Foreskin fibroblast (primary cell): ENCODE measurements at places on chromosomes 1 and 21.

GRCh38 chr1:66393586-66394287, 140.2 kb upstream of the SGIP1 start:
- no peak for DNase-seq

- DNase-seq: peak; percentile 16
Measured at GRCh38 chr1:56374026-56374974, 205.1 kb downstream of the PLPP3 start.

DNA sequence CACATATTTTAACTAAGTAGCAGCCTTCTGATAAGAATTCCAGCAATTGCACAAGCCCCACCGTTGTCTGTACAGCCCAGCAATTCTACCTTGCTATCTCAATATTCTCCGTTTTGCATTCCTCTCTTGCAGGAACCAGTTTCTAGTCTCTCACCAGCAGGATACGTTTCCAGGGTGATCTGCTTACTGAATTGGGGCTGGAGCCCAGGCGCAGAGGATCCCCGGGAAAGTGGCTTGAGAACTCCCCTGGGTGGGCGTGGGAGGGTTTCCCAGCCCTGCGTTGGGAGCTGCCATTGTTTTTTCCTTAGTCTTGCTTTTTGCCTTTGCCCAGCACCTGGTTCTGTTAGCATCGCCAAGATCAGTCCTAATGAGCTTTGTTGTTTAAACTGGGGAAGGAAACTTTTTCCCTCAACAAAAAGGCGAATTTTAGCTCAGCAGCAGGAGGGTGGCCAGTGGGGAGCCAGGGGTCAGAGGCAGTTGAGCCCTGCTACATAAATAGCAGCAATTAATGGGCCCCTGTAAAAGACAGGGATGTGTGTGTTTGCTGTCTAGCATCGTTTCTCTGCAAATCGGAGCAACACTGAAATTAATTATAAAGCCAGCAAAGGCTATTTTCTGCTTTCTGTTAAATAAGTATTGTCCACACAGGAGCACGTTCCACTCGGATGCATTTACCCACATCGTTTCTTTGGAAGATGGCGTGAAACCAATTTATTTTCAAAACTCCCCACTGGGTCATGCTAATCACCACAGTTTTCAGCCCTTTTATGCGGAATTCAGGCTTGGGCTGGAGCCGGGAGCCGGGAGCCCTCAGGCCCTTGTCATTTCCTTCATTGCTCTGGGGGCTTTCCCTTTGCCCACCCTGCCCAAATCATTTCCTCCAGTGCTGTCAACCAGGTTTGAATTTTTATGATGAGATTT, 36.6 kb downstream of the HUNK start:
- DNase-seq: no peak

DNA sequence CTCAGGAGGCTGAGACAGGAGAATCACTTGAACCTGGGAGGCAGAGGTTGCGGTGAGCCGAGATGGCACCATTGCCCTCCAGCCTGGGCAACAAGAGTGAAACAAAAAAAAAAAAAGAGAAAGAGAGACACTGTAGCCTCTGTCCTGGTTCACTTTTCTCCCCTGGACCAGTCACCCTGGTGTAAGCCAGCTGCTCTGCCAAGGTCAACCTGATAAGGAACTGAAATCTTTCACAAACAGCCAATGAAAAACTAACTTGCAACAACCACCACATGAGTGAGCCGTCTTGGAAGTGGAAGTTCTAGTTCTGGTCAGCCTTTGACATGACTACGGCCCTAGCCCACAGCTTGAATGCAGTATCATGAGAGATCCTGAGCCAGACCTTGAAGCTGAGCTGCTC, 36.8 kb upstream of the CXADR start:
- DNase-seq: no peak

- DNase-seq: peak; percentile 51
Measured at GRCh38 chr21:45080639-45081414, 6.4 kb downstream of the ADARB1 start.

GRCh38 chr1:145999321-146000024, 3.1 kb upstream of the TXNIP start:
- no peak for DNase-seq

DNA sequence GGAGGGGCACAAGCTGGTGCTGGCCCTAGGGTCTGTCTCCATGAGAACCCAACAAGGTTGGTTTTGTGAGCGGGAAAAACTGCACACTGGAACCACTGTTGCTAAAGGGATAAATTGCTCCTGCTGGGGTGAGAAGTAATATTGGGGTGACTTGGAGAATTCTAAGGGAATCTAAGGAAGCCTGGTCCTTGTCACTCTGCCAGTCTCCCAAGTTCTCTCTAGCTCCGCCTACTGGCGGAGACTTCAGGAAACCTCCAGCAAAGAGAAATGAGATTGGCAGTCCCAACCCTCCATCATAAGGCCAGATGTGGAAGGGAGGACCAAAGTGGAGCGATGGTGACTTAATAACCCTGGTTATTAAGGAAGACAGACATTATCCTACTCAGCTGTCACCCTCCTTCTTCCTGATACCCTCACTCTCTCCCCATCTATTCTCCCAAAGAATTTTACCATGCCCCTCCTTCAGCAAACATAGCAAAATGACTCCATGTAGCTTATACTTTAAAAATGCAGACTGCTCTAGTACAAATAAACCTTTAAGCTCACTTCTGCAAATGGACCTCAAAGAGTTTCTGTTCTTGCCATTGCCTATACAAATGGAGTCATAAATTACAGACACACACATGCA, 2.7 kb downstream of the LCE1F start:
- DNase-seq: no peak

DNA sequence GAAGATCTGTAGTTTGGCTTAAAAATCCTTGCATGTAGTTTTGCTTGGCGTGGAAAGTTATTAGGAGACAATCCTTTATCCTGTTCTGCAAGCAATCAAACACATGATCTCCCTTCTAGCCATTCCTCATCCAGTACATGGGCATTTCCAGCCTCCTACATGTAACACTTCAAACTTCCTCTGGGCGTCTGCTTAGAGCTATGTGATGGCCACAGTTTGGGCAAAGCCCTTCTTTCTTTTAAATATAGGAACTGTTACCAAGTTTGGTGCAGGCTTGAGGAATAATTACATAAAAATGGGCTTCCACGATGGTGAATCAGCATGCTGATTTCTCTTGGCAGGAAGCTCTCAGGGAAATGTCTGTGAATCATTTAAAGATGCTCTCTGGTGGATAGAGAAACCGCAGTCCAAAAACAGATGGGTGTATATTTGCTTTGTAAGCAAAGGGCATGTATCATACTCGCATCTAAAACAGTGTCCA, 176.9 kb upstream of the FMN2 start:
- peak; percentile 64 for DNase-seq

DNA sequence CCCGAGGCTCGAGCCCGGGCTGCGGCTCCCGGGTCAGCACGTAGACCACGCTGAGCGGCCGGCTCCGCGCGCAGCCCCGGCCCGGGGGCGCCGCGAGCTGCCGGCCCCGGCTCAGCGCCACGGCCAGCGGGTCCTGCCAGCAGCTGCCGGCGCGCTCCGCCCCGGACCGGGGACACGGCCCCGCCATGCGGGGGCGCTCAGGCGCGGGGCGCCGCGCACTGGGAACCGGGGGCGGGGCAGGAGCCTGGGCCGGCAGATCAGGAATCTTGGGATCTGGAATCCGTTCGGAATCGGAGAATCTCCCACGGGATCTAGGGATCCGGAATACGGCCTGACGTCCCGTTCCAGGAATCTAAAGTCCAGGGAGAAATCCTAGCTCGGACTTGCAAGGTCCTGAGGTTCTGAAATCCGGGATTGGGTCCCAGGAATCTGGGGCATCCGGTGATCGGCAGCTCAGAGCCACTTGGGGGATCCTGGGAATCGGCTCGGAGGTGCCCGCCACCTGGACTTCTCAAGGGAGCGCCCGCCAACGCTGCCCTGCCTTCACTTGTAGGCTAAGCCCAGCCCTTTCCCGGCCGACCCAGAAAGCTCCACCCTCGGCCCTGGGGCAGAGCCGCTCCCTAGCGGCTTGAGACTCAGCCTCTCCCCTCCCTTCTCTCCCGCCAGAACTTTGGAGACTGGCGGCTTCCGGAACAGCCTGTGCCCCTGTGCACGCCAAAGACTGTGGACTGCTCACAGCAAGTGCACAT, at the start of gene MAP3K6:
MAP3K6 (minus strand) TSS at position 551 of the 749 bp plus-strand sequence; CDS start at position 187, 364 bp downstream.
- peak; percentile 93 for DNase-seq

GRCh38 chr21:19320291-19320690, 916.7 kb upstream of the TMPRSS15 start:
- DNase-seq: no peak

DNA sequence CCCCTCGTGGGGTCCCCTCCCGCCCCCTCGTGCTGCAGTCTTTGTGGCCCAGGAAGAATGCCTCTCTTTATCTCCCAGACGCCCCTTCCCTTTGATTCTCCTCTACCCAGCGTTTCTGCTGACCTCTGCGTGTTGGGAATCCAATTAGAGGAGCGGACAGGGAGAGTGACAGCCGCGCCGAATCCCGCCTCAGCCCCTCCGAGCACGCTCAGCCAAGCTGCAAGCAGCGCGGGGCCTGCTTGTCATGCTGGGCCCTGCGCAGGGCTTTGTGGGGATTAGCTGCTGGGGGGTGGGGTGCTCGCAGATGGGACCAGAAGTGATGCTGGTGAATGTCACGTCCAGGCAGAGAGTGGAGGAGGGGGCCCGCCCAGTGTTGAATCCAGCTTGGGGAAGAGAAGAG, 91.1 kb downstream of the EPHB2 start:
- no peak for DNase-seq

DNA sequence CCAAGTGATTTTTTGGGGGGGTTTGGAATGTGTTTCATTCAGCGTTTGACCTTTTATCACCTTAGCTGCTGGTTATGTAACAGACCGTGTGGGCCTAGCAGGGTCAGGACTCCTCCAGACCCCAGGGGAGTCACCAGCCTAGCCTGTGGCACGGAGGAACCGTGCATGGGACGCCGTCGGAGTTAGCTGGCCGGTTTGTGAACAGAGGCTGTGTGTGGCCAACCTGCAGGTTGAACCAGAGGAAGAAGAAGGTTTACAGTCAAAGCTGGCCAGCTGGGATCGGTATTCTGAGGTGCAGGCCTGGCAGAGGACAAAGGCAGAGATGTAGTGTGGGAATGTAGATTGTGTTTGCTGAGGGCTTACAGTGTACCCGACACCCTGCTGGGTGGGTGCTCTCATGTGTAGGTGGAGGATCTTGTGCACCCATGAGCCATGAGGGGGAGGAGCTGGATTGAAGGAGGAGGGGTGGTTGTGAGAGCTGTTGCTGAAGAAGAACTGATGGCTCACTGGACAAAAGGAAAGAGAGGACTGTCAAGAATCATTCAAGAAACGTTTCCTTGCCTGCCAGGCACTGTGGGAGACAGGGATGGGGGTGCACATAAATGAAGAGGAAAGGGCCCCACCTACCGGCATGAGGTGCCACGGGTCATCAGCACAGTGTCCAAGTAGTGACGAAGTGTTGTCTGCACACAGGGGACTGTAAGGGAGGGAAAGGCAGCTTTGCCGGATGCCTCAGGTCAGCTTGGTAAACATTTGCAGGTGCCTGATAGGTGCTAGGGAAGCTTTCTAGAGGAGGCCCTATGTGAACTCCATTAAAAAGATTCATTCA, 40.0 kb upstream of the PWP2 start:
- no peak for DNase-seq

DNA sequence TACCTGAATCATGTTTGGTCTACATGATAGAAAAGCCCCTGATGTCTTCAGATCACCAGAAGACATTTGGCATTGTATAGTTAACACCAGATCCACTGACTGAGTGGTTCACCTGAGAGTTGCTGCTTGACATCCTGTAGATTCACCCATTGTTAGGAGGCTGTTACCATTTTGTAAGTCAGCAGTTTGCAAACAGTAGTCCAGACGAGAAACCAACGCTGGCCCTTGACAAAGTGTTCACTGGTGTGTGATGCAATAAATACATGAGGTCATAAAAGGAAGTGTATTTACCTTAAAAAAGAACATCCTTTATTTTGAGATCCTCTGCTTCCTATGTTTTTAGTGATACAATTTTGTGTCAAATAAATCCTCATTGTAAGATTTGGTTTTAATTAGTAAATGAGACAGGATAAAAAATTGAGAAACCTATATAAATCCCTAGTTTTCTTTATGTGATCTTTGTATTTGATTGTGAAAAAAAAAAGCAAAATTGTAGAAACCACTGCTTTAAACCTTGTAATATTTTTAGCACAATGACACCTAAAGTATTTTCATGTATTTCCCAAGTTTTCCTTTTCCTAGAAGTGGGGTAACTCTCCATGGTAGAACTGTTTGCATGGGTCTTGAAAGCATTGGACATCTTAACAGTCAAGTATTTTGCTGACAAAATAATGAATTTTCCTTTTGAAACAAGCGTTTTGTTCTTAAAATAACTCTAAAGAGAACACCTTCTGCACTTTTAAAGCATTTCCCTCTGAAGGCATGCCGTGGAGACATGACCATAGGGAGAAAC, 204.3 kb downstream of the FGGY start:
- DNase-seq: no peak

GRCh38 chr1:8404460-8405370, 86.8 kb downstream of the SLC45A1 start:
- no peak for DNase-seq

- DNase-seq: peak; percentile 52
Measured at GRCh38 chr1:204363335-204364114, 3.8 kb upstream of the PLEKHA6 start.

GRCh38 chr21:41207401-41208375, 39.7 kb downstream of the BACE2 start:
- peak; percentile 58 for DNase-seq

GRCh38 chr1:97041026-97041425, 319.4 kb downstream of the PTBP2 start:
- DNase-seq: peak; percentile 58

DNA sequence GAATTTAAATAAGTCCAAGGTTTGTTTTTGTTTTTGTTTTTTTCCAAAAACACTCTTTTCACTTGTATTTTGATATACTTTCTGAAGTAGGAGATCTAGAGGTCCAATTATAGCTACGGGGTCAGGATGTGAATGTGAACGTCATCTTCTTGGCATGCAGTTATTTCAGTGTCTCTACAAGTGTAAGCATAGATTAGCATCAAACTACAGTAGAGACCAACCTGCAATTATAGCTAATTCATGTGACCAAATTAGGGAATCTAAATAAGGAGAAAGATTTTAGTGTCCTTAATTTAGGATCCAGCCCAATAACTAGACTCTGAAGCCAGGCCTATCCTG, 107.3 kb upstream of the PALMD start:
- no peak for DNase-seq

DNA sequence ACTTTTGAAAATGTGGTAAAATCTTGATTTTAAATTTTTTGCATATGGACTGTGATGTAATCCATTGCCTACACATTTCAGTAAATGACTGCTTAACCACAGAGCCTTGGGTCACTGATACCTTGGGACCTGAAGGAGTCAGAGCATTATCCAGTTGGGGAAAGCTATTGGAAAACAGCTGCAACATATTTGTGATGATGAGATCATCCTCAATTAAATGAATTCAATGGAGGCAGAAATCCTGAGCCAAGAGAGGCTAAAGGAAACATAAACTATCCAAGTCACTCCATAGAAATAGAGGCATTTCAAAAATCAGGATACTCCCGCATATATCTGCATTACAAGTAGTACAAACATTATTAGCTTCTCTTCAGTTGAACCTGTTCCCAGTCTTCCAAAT, 99.8 kb upstream of the PRMT6 start:
- DNase-seq: peak; percentile 76
